SK-N-MC (cell line): ENCODE measurements at places on chromosomes 2 and 18.

DNA sequence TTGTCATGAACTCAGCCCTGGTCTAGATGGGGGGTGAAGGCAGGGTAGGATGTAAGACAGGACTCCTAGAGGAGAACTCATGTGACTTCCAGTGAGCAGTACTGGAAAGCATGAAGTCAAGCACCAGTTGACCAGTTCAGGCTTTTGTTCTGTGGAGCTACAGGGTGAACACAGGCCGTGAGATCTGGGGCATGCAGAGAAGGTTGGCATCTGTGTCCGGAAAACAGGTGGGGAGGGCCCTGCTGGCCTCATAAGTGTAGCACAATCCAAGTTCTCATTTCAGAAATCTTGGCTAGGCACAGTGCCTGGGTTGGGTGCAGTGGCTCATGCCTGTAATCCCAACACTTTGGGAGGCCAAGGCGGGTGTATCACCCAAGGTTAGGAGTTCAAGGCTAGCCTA, 50.9 kb upstream of the SPATS2L start:
- no peak for DNase-seq

GRCh38 chr18:61803393-61803792, 89.4 kb downstream of the RNF152 start:
- no peak for DNase-seq

DNA sequence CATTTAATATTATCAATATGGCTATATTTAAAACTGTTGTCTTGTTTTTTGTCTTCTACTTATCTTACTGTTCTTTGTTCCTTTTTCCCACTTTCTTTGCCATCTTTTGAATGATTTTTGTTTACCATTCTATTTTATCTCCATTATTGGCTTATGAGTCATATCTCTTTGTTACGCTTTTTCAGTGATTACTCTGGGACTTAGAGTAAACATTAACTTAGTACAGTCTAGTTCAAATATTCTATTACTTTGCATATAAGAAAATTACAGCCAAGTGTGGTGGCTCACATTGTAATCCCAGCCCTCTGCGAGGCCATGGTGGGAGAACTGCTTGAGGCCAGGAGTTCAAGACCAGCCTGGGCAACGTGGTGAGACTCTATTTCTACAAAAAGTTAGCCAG, 26.1 kb downstream of the ADCY3 start:
- DNase-seq = no peak

DNA sequence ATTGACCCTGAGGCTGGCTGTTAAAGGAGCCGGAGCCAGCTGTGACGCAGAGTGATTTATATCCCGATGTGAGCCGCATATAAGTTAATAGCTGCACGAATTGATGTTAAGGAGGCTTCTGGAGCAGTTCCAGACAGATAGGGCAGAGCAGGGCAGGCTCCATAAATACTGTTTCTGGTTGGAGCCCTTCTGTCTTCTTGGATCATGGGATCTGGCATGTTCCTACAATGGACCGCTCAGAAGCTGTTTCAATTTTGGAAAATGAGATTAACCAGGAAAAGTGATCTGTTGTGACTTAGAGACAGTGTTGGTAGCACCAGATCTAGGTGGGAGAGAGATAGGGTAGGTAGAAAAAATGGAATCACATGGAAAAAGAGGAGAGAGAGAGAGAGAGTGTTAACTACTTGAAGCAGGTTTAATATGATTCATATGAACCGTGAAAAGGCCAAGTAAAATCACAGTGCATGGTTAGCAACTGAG, 4.8 kb upstream of the IGFBP5 start:
- no peak for DNase-seq

GRCh38 chr2:173290046-173290445, 64.6 kb upstream of the CDCA7 start:
- DNase-seq = no peak

DNA sequence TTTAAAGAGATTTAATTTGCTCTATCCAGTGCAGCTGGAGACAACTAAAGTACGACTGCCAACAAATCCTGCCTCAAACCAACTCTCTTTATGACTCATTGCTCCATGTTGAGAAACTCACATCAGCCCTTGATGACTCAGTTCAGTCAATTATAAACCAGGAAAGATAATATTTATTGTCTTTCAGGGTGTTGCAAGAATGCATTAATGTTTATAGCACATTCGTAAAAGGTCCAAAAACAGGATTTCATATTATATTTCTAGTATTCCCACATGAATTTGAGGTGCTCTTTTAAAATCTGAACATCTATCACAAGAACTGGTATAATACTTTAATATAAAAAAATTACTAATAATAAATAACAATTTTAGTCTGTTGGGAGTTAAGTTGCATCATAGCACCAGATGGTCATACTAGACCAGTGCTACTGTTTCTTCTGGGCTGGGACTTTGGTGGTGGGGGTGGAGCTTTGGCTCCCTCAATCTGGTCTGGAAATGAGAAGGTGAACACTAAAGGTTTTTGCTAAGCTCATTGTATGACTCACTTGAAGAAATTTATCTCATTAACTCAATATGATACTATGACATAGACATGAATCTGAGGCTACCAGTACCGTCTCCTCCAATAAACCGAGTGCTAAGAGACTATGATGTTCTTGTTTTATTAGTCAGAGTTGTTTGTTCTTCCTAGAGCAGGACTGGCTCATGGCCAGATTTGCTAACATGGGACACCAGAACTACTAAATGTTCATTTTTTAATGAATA, 26.6 kb upstream of the MAP3K20 start:
- peak; percentile 56 for DNase-seq

- no peak for DNase-seq
Observed at GRCh38 chr2:158025255-158025996, 76.2 kb upstream of the UPP2 start.

DNA sequence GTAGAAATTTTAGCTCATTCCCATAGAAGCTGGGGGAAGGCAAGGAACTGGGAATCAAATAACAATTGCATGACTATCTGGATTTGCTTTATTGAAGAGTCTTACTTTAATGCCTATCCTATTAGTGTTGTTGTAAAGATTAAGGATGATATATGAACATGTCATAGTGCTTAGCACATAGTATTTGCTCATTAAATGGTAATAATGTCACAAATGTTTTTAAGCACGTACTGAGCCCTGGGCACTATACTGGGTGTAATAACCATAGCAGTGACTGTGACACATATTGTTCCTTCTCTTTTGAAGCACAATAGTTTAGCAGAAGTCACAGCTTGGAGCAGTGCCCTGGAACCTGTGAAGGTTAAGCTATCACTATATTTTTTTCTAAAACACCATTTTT, 47.2 kb upstream of the DTNB start:
- no peak for DNase-seq

- DNase-seq = no peak
Observed at GRCh38 chr18:54684784-54685183, 93.7 kb downstream of the DYNAP start.

DNA sequence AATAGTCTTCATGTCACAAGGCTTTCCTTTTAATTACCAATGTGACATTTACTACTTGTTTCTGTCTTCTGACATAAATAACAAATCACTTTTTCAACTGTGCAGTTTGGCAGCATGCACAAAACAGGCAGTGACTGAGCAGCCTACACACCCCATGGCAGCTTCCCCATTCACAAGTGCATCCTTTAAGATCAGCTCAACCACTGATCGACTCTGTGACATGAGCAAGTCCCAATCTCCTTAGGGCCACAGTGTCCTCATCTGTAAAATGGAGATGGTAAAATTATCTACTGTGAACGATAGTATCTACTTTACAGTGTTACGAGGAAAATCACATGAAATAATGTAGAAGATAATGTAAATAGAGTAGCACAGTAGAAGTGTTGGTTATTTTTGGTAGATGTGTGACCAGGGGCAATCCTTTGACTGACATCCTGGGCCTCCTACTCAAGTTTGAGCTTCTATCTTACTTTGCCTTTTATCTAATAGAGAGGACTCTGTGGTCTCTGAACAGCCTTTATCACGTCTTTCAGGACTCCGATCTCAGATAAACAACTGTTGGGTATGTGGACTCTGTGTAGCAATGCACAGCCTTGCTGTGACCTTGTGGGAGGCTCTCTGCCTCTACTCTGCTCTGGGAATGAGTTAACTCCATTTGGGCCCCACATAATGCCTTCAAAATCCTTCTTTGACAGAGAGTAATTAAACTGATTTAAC, 120.6 kb downstream of the PIGN start:
- DNase-seq = no peak

DNA sequence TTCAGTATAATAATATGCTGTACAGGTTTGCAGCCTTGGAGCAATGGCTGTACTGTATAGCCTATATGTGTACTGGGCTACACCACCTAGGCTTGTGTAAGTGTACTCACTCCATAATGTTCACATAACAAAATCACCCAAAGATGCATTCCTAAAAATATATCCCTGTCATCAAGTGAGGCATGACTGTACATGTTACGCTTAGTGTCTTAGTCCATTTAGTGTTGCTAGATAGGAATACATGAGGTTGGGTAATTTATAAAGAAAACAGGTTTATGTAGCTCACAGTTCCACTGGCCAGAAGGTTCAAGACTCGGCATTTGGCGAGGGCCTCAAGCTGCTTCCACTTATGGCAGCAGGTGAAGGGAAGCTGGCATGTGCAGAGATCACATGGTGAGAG, 31.4 kb downstream of the RNF152 start:
- DNase-seq = no peak
